SW480 (cell line): ENCODE measurements at places on chromosomes 6 and 20.

GRCh38 chr6:101662111-101662897, 268.8 kb downstream of the GRIK2 start:
- DNase-seq: no peak

- DNase-seq: no peak
Measured at GRCh38 chr6:119290306-119290705, 59.3 kb downstream of the MAN1A1 start.

- no peak for DNase-seq
Measured at GRCh38 chr6:96537726-96538125, 16.1 kb downstream of the UFL1 start.

DNA sequence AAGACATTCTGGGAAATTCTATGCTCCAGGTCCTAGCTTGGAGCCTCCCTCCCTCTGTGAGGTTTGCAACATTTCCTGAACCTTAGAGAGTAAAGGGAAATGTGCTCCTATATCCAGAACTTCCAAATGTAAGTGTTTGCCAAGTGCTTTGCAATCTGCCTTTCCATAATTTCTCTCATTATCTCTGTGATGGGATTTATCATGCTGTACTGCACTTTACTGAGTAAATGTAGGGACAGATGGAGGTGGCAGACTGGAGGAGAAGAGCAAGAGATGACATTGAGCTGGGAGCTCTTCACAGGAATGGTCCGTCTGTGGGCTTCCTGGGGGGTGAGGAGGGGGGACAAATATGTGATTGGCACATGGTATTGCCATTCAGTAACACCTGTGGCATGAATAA, 184.3 kb downstream of the SOX4 start:
- DNase-seq: no peak

DNA sequence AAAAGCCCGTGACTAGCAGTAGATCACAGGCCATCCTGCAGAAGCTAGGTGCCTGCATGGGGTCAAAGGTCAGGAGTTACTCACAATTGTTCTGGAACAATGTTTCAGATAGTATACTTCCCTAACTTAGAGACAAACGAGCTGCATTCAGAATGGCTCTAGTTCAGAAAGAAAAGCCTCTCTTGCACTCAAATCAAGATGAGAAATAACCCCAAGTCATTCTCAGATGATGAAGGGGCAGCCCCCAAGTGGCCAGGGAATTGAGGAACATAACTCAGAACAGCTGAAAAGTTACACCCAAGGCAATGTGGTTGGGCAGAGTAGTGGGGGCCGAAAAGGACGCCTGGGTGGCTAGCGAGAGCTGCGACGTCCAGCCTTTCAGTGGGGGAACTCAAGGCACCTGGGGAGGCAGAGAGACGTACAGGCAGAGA, 27.8 kb downstream of the FYN start:
- DNase-seq: no peak

- no peak for DNase-seq
Measured at GRCh38 chr20:22908437-22908836, 126.7 kb upstream of the SSTR4 start.
